Breast epithelium (tissue), 4 donors: ENCODE measurements at places on chromosomes 2 and 18. TPM values are rescaled to one million over a fixed set of nuclear protein-coding genes. Genes with fewer than 3 reads are reported as not detected.

GRCh38 chr2:202377207-202377761 is 1.2 kb downstream of the BMPR2 start:
- DNase-seq = no peak

DNA sequence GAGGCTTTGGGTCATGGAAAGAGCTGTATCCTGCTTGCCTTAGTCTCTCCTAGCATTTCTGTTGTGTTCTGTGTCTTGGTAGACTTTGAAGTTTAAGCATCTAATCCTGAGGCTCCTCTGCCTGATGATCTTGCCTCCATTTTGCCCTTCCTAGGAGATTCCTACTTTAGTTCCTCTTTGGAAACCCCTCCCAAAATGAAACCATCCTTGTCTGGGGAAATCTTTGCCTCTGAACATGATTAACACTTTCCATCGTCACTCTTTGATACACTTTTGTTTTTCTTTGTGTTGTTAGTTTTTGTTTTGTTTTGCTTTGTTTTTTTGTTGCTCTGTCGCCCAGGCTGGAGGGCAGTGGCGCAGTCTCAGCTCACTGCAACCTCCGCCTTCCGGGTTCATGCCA is 9.2 kb downstream of the ATG16L1 start:
- DNase-seq = no peak

GRCh38 chr2:233680361-233681045 is 1.2 kb upstream of the UGT1A7 start:
- no peak for DNase-seq

Gene PMAIP1
- total RNA-seq = 5.3 TPM

Gene GPR45
- total RNA-seq = not detected

Gene INHBB
- 42.3 TPM for total RNA-seq

Gene DES
- total RNA-seq = 29.5 TPM

GRCh38 chr2:3361518-3362389 is 15.9 kb downstream of the EIPR1 start:
- DNase-seq = no peak

DNA sequence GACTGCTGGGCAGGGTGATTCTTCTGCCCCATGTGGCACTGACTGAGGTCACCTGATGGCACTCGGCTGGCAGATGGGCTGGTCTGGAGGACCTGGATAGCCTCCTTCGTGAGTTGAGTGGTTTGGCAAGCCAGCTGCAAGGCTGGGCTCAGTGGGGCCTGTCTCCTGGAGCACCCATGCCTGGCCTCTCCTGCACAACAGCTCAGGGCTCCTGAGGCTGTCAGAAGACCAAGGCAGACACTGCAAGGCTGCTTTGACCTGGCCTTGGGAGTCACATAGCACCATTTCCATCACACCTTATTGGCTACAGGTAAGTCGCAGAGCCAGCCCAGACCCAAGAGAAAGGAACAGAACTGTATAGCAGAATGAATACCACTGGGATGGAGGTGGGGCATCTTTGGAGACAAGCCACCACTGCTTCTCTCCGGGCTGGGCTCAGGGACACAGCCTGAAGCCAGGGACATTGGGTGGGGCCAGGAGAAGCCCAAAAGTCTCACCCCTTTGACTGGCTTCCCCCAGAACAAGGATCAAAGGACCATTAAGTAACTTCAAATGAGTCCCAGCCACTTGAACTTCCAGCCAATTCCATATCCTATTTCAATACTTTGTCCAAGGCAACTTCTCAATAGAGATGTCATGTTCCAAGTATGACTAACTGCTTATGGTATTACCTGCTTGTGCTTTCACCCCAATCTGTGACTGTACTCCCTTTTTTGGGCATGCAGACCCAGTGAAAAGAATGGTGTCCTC is 156.3 kb downstream of the CABLES1 start:
- peak; percentile 62 for DNase-seq

DNA sequence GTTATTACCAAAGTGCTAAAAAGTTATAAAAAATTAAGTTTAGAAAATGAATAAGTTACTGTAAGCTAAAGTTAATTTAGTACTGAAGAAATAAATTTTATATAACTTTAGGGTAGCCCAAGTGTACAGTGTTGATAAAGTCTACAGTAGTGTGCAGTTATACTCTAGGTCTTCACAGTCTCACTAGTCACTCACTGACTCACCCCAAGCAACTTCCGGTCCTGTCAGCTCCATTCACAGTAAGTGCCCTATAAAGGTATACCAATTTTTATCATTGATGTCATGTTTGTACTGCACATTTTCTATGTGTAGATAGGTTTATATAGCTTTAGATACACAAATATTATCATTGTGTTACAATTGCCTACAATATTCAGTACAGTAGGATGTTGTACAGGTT is 518.3 kb upstream of the PIK3C3 start:
- DNase-seq = no peak

- no peak for DNase-seq
These were observed 81.5 kb downstream of the DIS3L2 start for GRCh38 chr2:232042911-232043574.

Gene TRIM54
- total RNA-seq = 0.66 TPM

Gene DYTN
- not detected for total RNA-seq

- DNase-seq = no peak
These were observed 95.9 kb upstream of the LCLAT1 start for GRCh38 chr2:30351116-30351515.

Gene ANKRD44
- 19.9 TPM for total RNA-seq

DNA sequence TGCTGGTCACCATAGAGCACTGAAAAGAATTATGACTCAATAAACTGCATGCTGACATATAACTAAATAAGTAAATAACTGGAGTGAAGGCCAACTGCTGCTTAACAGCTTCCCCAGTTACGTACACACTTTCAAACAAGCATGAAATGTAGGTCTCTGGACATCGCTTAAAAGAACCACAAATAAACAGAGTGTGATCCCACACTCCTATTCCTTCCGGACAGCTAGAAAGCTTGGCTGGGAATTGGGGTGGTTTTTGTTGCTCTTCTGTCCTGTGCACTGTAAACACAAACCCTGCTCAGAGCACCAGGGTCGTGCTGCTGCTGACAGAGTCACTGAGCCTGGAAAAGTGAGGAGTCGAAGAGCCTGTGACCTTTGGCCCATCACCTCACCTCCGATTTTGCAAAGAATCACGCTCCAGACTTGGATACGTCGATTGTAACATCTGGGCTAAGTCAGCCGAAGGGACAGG is 162.7 kb upstream of the NT5C1B start:
- no peak for DNase-seq
